ENCODE measurements at places on chromosomes 12 and 14.

DNA sequence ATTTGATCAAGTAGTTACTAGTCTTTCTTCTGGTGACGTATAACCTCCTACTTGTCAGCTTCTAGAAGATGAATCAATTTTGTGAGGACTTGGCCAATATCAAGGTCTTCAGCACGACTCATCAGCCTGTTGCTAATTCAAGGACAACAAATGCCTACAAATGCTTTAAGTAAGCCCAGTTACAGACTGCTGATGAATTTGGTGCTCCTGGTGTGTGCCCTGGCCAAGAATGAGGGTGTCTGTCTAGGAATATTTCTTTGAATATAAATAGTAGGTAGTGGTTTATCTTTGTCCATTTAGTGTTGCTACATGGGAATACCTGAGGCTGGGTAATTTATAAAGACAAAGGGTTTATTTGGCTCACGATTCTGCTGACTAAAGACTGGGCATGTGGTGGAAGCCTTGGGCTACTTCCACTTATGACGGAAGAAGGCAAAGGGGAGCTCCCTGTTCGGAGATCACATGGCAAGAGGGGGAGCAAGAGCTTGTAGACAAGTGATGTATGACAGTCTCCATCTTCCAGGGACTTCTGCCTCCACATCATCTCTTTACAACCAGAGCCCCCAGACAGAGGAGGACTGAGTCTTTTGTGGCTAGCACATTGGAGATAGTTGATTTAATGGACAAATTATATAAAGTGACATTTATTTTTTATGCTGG is 180.2 kb downstream of the CRADD start:
- H3K4me3 ChIP-seq = no peak overlapping the region
- H3K27ac ChIP-seq = no peak overlapping the region
- no peaks in the 10 kb centered on the region for H3K27me3 ChIP-seq
- no peaks in the 10 kb centered on the region for H3K4me1 ChIP-seq

DNA sequence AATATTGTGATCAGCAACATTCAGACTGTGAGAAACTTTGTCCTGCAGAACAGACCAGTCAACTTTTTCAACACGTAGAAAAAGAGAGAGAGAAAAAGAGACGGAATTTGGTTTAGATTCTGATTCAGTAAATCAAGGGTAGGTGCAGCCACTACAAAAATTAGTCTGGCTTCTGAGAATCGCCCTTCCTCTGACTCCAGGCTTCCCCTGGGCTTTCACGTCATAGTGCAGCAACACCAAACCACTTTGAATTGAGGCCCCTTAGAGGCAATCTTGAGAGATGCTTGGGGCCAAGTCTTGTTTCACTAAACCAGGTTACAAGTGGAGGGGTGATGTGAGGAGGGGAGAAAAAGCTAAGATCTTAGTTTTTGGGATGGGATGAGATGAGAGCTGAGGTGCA is 37.5 kb upstream of the PTGR2 start:
- no peaks in the 10 kb centered on the region for H3K36me3 ChIP-seq
- no peak for DNase-seq
- H3K27ac ChIP-seq = no peak overlapping the region
- H3K4me1 ChIP-seq = no peaks in the 10 kb centered on the region
- no peaks in the 10 kb centered on the region for H3K27me3 ChIP-seq

DNA sequence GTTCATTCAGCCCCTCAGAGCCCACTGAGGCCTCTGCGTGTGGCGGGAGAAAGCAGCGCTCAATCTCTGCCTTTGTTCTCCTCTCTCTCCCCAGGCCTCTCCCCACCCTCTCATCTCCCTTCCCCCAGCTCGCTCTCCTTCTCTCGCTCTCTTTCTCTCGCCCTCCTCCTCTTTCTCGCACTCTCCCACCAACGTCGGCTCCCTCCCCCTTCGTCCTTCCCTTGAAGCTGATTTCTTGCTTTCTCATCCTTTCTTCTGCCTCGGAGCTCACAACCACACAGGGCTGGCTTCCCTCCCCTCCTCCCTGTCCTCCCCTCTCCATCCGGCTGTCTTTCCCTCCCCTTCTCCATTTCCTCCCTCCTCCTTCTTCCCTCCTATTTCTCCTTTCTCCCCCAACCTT is 96.4 kb downstream of the LRRC74A start:
- H3K36me3 ChIP-seq = no peaks in the 10 kb centered on the region
- H3K27ac ChIP-seq = no peak overlapping the region
- no peak overlapping the region for H3K4me3 ChIP-seq
- DNase-seq = no peak
- peaks cover 44% of the 10 kb centered on the region for H3K4me1 ChIP-seq

- no peaks in the 10 kb centered on the region for H3K4me1 ChIP-seq
- DNase-seq = no peak
- H3K4me3 ChIP-seq = no peak overlapping the region
- H3K27ac ChIP-seq = no peak overlapping the region
- H3K36me3 ChIP-seq = no peaks in the 10 kb centered on the region
These were observed 76.2 kb upstream of the FRMD6 start for GRCh38 chr14:51575349-51576116.

DNA sequence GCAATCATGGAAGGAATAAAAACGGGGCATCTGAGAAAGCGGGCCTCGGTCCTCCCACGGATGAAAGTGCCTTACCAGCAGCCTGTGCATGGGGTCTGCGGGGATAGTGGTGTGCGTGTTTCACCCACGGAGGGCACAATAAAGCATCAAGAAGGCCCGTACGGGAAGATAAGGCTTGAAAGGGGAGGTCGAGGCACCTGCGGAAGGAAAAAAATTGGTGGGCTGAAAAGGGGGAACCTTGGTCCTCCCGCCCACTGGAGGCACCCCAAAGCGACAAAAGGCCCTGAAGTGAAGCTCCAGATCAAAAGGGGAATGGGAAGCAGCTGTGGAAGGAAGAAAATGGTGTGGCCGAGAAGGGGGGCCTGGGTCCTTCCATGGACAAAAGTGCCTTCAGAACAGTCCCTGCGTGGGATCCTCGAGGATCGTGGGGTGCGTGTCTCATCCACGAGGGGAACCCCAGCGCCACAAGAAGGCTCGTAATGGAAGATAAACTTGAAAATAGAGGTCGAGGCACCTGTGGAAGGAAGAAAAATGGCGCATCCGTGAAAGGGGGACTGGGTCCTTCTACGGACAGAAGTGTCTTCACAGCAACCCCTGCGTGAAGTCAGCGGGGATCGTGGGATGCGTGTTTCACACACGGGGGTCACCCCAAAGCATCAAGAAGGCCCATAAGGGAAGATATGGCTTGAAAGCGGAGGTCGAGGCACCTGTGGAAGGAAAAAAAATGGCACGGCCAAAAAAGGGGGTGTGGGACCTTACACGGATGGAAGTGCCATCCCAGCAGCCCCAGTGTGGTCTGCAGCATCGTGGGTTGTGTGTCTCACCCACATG is 276.9 kb downstream of the ALG10 start:
- H3K27me3 ChIP-seq = no peaks in the 10 kb centered on the region
- no peaks in the 10 kb centered on the region for H3K36me3 ChIP-seq
- H3K4me3 ChIP-seq = no peak overlapping the region
- DNase-seq = peak; percentile 37

DNA sequence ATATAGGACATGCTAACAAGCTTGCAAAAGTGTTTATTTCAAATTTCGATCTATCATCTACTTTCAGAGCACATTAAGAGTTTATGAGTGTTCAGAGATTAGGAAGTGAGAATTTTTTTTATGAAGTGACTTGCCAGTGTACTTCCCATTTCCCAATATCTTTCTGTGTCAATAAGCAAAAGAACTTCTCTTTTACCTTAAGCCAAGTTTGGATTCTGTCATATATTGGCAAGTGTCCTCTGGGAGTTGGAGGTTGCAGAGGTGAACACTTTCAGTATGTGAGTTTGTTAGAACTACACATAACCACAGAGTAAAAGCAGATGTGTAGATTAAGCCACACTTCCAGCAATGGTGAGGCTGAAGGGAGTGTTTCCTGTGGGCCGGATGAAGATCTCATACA is 16.6 kb upstream of the KLRF1 start:
- H3K36me3 ChIP-seq = no peaks in the 10 kb centered on the region
- no peak for DNase-seq
- no peak overlapping the region for H3K27ac ChIP-seq
- H3K27me3 ChIP-seq = no peaks in the 10 kb centered on the region
- peaks cover 5% of the 10 kb centered on the region for H3K4me1 ChIP-seq

DNA sequence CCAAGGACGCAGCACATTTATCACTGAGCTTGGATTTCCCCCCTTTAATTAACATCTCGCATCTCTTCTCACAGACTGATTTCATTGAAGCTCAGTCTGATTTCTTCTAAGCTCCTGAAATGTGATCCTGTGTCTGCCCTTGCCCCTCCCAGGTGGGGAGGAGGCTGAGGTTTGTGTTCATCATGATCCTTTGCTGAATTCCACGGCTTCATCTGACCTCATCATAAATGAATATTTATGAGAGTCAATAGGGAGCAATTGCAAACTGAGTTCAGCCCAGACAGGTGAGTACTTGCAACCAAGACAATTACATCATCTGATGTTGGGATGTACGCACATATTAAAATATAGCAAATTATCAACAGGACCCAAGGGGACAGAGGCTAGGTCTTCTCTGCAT is 72.4 kb downstream of the MAP1LC3B2 start:
- H3K4me3 ChIP-seq = no peak overlapping the region
- no peaks in the 10 kb centered on the region for H3K36me3 ChIP-seq
- DNase-seq = no peak
- H3K27me3 ChIP-seq = no peaks in the 10 kb centered on the region

DNA sequence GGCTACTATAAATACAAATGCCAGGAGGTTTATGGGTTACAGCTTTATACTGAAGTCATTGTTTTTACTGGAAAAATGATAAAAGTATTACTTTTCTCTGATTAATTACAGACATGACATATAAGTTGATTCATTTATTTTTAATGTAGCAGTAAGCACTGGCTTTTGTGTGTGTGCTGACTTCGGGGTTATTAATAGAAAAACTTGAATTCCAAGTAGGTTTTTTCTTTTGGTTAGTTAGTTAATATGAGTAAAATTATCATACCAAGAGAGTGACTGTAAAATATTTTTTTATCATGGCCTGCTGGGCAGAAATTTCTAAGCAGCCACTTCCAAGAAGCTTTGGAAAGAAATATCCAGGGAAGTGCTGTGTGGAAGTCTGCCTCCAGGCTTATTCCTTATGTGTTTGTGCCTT is 56.4 kb downstream of the IFT81 start:
- H3K27ac ChIP-seq = no peak overlapping the region
- H3K36me3 ChIP-seq = no peaks in the 10 kb centered on the region

GRCh38 chr12:1367331-1368291 is 226.8 kb downstream of the FBXL14 start:
- no peaks in the 10 kb centered on the region for H3K36me3 ChIP-seq
- H3K27ac ChIP-seq = no peak overlapping the region
- H3K4me3 ChIP-seq = no peak overlapping the region
- DNase-seq = no peak
- no peaks in the 10 kb centered on the region for H3K27me3 ChIP-seq

DNA sequence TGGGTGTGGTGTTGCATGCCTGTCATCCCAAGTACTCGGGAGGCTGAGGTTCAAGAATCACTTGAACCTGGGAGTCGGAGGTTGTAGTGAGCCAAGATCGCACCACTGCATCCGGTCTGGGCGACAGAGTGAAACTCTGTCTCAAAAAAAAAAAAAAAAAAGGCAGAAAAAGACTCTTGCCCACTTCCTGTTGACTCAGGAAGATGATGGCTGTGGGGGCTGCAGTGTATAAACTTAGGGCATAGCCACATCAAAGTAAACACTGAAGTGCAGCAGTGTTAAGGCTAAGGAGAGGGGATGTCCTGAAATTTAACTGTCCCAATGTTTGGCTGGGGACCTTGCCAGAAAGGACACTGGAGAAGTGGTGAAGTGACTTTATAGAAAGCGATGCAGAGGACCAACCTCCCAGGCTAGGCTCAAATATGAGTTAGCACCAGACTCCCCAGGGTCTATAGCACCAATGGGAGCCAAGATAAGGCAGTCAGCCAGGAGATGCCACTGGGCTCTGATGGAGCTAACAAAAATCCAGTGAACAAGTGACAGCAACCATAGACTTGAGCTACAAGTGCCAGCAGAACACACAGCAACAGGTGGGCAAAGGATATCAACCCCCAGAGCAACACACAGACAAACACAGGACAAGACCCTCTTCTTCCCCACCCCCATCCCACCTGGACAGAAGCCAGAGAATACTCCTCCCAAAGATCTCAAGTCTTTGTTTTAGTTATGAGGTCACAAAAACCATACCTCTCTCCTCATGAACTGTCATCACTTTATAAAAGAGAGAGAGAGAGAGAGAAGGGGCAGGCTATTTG is 28.0 kb downstream of the NELL2 start:
- no peaks in the 10 kb centered on the region for H3K4me1 ChIP-seq
- H3K36me3 ChIP-seq = no peaks in the 10 kb centered on the region
- no peak overlapping the region for H3K4me3 ChIP-seq
- no peak for DNase-seq
- no peaks in the 10 kb centered on the region for H3K27me3 ChIP-seq
- no peak overlapping the region for H3K27ac ChIP-seq

GRCh38 chr12:101001669-101002068 is 207.1 kb downstream of the ANO4 start:
- no peak for DNase-seq
- H3K27ac ChIP-seq = no peak overlapping the region
- H3K4me1 ChIP-seq = no peaks in the 10 kb centered on the region
- no peaks in the 10 kb centered on the region for H3K36me3 ChIP-seq
- H3K27me3 ChIP-seq = no peaks in the 10 kb centered on the region
- H3K4me3 ChIP-seq = no peak overlapping the region

GRCh38 chr12:3803865-3804472 is 51.1 kb upstream of the CRACR2A start:
- DNase-seq = peak; percentile 74
- no peak overlapping the region for H3K27ac ChIP-seq
- H3K4me3 ChIP-seq = no peak overlapping the region
- peaks cover 15% of the 10 kb centered on the region for H3K36me3 ChIP-seq
- no peaks in the 10 kb centered on the region for H3K27me3 ChIP-seq
- no peaks in the 10 kb centered on the region for H3K4me1 ChIP-seq

- H3K27ac ChIP-seq = no peak overlapping the region
- H3K4me3 ChIP-seq = no peak overlapping the region
- H3K36me3 ChIP-seq = no peaks in the 10 kb centered on the region
- DNase-seq = no peak
These were observed 27.1 kb downstream of the NT5DC3 start for GRCh38 chr12:103813949-103814348.

DNA sequence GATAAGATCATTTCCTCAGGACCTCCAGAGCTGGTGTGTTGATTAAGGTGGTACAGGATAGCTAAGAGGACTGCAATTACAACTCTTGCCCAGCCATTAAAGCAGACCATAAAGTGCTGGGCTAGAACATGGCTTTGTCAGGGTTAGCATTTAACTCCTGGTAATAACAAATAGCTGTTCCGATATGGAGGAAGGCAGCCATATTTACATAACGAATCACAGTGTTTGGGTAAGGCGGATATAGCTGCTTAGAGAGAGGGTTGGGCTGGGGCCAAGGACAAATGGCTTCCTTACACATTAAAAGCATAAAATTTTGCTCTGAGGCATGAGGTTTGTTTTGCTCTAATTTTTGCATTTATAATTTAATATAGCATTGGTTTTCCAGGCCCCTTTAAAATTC is 297.7 kb upstream of the DDHD1 start:
- H3K27me3 ChIP-seq = no peaks in the 10 kb centered on the region
- no peak overlapping the region for H3K27ac ChIP-seq
- no peak for DNase-seq
- H3K36me3 ChIP-seq = no peaks in the 10 kb centered on the region
- no peak overlapping the region for H3K4me3 ChIP-seq

GRCh38 chr12:15155271-15155670 is 65.9 kb downstream of the RERG start:
- H3K36me3 ChIP-seq = no peaks in the 10 kb centered on the region
- DNase-seq = no peak
- H3K27me3 ChIP-seq = no peaks in the 10 kb centered on the region
- H3K27ac ChIP-seq = peak overlapping the region; percentile 43
